Activated naive CD8-positive, alpha-beta T cell treated with anti-CD3 and anti-CD28 coated beads, Interleukin-2, amount 50 U/mL, for 24 hours (primary cell): ENCODE measurements at places on chromosomes 4 and X.

GRCh38 chr4:10715696-10716095, 31.1 kb upstream of the CLNK start:
- H3K27me3 ChIP-seq, result peaks cover 6% of the 10 kb centered on the region
- peaks cover 4% of the 10 kb centered on the region for H3K4me1 ChIP-seq
- H3K27ac ChIP-seq, result no peak overlapping the region
- H3K4me3 ChIP-seq, result no peak overlapping the region
- DNase-seq, result no peak
- no peaks in the 10 kb centered on the region for H3K36me3 ChIP-seq

GRCh38 chr4:28238876-28239275, 1378.2 kb downstream of the STIM2 start:
- no peaks in the 10 kb centered on the region for H3K36me3 ChIP-seq
- no peak for DNase-seq
- H3K27ac ChIP-seq, result no peak overlapping the region
- no peaks in the 10 kb centered on the region for H3K27me3 ChIP-seq
- no peaks in the 10 kb centered on the region for H3K4me1 ChIP-seq
- no peak overlapping the region for H3K4me3 ChIP-seq

DNA sequence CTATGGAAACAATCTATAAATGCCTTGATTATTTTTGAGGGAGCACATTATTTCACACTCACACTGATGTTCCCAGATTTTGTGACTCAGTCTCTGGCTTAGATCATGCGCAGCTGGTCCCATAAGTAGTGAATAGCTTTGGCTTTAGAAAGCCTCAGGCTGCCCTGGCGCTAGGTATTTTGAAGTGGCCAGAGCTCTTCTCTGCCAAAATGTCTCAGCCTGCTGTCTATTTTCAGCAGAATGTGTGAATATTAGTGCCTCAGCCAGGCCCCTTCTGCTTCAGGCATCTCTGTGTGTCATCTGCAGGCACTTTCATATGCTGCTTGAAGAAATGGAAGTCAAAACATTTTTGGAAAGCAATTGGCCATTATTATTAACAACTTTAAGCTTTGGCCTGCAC, 931.0 kb upstream of the INTU start:
- H3K27ac ChIP-seq, result no peak overlapping the region
- H3K4me3 ChIP-seq, result no peak overlapping the region
- no peaks in the 10 kb centered on the region for H3K27me3 ChIP-seq
- no peaks in the 10 kb centered on the region for H3K4me1 ChIP-seq
- no peaks in the 10 kb centered on the region for H3K36me3 ChIP-seq

GRCh38 chr4:120653804-120654573, 268.5 kb downstream of the PRDM5 start:
- H3K27ac ChIP-seq, result no peak overlapping the region
- DNase-seq, result no peak

GRCh38 chr4:112517067-112517634, 1.2 kb upstream of the NEUROG2 start:
- H3K4me3 ChIP-seq, result peak overlapping the region; percentile 63
- peaks cover 92% of the 10 kb centered on the region for H3K27me3 ChIP-seq
- H3K36me3 ChIP-seq, result no peaks in the 10 kb centered on the region
- peak; percentile 44 for DNase-seq
- H3K4me1 ChIP-seq, result peaks cover 45% of the 10 kb centered on the region
- H3K27ac ChIP-seq, result no peak overlapping the region

DNA sequence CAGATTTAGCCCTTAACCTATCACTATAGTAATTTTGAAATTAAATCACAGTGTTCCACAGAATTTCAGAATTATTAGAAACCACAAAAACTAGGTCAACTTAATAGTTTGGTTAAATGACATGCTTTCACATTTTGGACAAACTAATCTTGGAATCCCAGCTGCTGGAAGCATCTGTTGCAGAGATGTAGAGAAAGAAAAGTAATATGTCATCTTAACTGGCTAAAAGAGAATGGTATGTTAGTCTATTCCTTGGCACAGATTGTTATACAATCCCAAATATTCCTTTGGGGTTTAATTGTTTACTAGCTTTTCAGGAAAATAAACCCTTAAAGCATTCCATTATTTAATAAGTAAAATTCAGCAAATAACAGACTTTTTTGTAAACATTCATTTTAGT, 519.9 kb downstream of the IL15 start:
- peaks cover 8% of the 10 kb centered on the region for H3K4me1 ChIP-seq
- no peaks in the 10 kb centered on the region for H3K27me3 ChIP-seq
- no peak overlapping the region for H3K4me3 ChIP-seq

DNA sequence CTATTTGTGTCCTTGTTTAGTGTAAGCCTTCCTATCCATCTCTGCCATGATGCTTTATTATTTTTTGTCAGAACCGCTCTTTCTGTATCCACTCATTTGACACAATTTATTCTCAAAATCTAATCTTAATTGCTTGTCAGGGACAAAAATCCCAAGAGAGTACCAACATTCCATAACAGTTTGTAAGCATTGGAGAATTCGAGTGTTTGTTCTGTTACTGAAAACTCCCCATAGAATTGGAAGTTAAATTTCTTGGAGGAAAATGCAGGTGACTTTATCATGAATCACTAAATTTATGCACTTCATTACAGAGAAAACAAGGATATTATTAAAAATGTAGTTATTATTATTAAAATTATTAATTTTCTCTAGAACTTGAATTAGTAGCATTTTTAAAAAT, 1986.1 kb downstream of the ARAP2 start:
- H3K27me3 ChIP-seq, result no peaks in the 10 kb centered on the region
- H3K36me3 ChIP-seq, result no peaks in the 10 kb centered on the region
- no peak for DNase-seq
- no peaks in the 10 kb centered on the region for H3K4me1 ChIP-seq

DNA sequence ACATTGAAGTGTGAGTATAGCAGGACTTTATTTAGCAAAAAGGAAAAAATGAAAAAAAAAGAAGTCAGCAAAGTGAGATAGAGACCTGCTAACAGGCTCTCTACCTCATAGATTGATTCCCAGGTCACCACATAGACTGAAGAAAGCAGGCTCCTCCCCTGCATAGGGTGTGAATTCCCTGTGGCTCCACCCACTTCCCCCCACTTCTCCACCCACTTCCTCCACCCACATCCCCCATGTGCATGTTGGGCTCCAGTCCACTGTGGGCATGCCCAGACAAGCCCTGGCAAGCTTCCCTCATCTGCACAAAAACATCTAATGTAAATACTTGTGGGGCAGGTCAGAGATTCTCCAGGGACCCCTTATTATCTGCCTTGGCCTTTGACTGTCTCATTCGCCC, 97.8 kb downstream of the TMEM47 start:
- H3K4me3 ChIP-seq, result no peak overlapping the region
- no peak for DNase-seq
- H3K27me3 ChIP-seq, result no peaks in the 10 kb centered on the region
- H3K4me1 ChIP-seq, result no peaks in the 10 kb centered on the region
- H3K36me3 ChIP-seq, result no peaks in the 10 kb centered on the region

DNA sequence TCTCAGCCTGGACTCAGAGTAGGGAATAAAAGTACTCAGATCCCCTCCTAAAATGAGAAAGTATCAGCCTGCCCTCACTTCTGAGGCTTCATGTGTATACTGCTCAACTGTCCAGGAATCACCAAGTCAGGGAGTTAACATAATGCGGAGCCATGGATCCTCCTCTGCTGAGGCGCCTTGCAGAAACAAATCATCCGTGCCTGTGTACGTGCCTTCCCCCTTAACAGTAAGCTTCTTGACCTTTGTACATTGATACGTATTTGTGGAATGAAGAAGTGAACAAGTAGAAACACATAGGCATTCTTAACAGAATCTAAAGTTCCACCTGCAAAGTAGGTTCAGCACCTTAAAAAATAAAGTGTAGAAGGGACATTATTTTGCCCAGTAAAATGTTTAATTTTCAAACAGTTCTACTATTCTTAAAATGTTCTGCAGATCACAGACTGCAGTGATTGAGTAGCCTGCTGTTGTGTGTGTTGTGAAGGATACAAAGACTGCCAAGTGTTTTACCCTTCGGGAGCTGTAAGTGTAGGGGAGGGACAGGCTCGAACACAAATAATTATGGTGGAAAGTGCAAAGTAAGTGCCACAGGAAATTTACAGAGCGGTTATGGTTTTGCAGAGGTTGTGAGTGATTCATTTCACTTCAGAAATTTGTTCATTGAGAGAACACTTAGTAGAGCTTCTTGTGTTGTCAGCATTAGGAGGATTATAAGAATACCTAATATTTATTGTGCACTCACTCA, 61.9 kb downstream of the ARHGAP10 start:
- H3K27ac ChIP-seq, result peak overlapping the region; percentile 80
- H3K36me3 ChIP-seq, result no peaks in the 10 kb centered on the region
- H3K27me3 ChIP-seq, result peaks cover 2% of the 10 kb centered on the region
- no peak for DNase-seq

DNA sequence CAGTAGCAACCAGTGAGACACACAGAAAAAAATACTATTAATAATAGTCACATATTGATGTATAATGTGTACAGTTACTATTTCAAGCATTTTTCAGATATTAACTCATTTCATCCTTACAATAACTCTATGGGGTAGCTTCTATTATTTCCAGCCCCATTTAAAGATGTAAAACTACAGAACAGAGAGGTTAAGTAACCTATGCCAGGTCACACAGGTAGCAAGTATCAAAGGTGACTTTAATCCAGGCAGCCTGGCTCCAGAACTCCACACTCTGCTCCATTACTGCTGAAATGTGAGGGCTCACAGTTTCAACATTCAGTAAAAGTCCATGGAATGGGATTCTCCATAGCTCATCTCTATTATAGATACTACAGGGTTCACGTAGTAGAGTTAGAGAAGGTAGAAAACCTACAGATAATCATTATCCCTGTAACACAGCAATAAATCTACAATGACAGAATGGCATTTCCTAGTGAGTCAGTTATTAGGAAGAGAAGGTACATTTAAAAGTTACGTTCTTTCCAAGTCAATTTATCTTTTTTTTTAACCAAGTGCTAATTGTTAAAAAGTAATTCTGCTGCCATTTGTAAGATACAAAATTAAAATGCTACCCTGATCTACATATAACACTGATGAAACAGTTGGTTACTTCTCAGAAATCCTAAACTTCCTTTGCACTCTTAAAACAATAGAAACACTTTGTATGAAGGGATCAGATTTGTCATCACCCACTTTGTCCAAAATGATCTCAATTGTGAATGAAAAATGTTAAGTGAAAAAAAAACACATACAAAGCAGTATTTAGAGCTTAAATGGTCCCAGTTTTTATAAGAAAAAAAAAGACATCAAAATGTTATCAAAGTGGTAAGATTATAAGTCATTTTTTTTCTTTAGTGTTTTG, 18.7 kb downstream of the RELL1 start:
- peaks cover 63% of the 10 kb centered on the region for H3K4me1 ChIP-seq
- no peaks in the 10 kb centered on the region for H3K27me3 ChIP-seq
- H3K36me3 ChIP-seq, result peaks cover 3% of the 10 kb centered on the region
- peak overlapping the region; percentile 52 for H3K27ac ChIP-seq
- no peak overlapping the region for H3K4me3 ChIP-seq

DNA sequence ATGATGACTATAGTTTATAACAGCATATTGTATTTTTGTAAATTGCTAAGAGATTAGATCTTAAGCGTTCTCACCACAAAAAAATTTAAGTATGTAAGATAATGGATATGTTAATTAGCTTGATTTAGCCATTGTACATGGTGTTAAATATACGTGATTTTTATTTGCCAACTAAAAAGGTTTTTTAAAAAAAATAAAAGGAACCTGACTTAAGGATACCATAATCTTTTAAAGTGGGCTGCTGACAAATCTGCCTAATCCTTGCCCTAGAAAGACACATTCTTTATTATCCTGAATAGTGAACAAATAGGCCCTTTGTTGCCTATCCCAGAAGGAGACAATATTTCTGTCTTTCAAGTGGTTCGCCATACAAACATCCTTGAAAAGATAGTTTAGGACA, 94.6 kb upstream of the FAM47C start:
- H3K36me3 ChIP-seq, result no peaks in the 10 kb centered on the region
- no peaks in the 10 kb centered on the region for H3K27me3 ChIP-seq
- DNase-seq, result no peak
- H3K4me3 ChIP-seq, result no peak overlapping the region

GRCh38 chrX:44265559-44265958, 77.9 kb downstream of the EFHC2 start:
- H3K36me3 ChIP-seq, result no peaks in the 10 kb centered on the region
- peaks cover 27% of the 10 kb centered on the region for H3K4me1 ChIP-seq
- no peak for DNase-seq
- H3K27ac ChIP-seq, result no peak overlapping the region
- no peaks in the 10 kb centered on the region for H3K27me3 ChIP-seq

DNA sequence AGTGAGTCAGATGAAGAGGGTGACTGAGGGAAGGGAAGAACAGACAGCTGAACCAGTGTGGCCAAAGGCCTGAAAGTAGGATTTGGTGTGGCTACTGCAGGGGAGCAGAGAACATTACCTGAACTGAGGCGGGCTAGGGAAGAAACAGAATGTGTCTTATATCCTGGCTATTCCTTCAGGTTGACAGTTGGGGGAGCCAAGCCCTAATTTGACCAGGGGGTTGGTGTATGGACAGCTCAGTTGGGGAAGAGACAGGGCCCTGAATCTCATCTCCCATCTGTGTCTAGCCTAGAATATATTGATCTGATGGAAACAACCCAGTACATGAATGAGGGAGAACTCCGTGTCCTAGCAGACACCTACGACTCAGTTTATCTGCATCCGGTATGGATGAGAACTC, 4.2 kb downstream of the HDAC6 start:
- H3K36me3 ChIP-seq, result peaks cover 10% of the 10 kb centered on the region
- no peaks in the 10 kb centered on the region for H3K27me3 ChIP-seq
- no peak overlapping the region for H3K4me3 ChIP-seq

DNA sequence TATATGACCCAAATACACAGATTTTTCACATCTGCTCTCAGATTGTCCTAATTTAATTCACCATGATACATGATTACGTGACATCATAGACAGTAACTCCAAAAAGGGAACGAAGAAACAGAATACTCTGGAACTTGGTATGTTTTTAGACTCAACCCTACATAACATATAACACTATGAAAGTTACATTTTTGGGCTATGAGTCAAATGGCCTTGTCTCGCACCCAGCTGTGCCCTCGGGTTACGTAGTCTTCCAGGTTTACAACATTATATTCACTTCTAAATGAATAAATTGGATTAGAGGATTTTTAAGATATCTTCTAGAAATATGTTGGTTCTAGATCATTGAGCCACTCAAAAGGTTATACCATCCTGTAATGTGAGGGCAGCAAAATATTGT, 2089.6 kb upstream of the TENM3 start:
- no peaks in the 10 kb centered on the region for H3K4me1 ChIP-seq
- H3K27ac ChIP-seq, result no peak overlapping the region
- no peaks in the 10 kb centered on the region for H3K36me3 ChIP-seq

- no peak overlapping the region for H3K27ac ChIP-seq
- H3K4me1 ChIP-seq, result no peaks in the 10 kb centered on the region
- DNase-seq, result no peak
- no peaks in the 10 kb centered on the region for H3K36me3 ChIP-seq
Observed at GRCh38 chr4:20194123-20195013, 57.3 kb upstream of the SLIT2 start.

DNA sequence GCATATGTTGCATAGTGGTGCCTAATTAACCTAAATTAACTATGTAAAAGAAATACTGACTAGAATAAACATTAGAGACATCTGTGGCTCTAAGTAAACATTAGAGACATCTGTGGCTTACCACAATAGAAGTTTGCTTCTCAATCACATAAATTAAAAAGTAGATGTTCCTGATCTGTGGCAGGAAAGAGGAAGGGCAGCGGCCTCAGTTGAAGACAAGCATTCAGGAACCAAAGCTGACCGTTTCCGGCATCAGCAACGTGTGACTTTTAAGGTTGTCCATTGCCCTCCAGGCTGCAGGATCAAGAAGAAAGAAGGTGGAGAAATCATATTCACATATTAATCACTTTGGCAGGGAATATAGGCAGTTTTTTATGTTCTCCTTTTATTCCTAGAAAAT, 336.3 kb upstream of the TRAM1L1 start:
- no peak overlapping the region for H3K27ac ChIP-seq
- H3K36me3 ChIP-seq, result no peaks in the 10 kb centered on the region
- H3K4me1 ChIP-seq, result no peaks in the 10 kb centered on the region
